ENCODE measurements at places on chromosomes 7 and 10. TPM values are rescaled to one million over a fixed set of nuclear protein-coding genes. Genes with fewer than 3 reads are reported as not detected.

Gene STRIP2
- total RNA-seq = 6.6 TPM

Gene ZFAND4
- total RNA-seq = 5.0 TPM

Gene ABCA13
- not detected for total RNA-seq

Gene MBL2
- total RNA-seq = not detected

Gene ERVW-1
- total RNA-seq = not detected

Gene CHST15
- total RNA-seq = 36.3 TPM

Gene EBF3
- 0.14 TPM for total RNA-seq

Gene AKR1C2
- 2.5 TPM for total RNA-seq

Gene PLXDC2
- 2.9 TPM for total RNA-seq

Gene FAM149B1
- 32.2 TPM for total RNA-seq

Gene TRRAP
- total RNA-seq = 22.4 TPM

Gene PTF1A
- not detected for total RNA-seq

Gene FOXP2
- not detected for total RNA-seq

DNA sequence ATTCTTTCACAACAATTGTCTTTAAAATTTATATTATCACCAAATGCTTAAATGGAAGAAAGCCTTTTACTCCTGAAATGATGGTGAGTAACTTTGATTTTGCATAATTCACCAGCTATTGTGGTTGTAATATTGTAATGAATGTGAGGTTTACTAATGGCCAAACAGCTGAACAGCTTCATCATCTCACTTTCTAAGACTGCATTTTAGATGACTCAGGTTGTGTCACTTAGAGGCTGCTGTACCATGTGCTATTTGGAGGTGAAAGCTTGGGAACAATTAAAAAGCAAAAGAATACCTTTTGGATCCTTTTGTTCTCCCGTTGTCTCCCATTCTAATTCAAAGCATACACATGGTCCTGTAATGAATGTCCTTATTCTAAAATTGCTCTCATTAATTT, 604.0 kb upstream of the PFKP start:
- no peak for DNase-seq

GRCh38 chr7:20330928-20331909, 519 bp downstream of the ITGB8 start:
- DNase-seq = no peak

GRCh38 chr7:44289341-44290251, 35.8 kb downstream of the CAMK2B start:
- DNase-seq = no peak

DNA sequence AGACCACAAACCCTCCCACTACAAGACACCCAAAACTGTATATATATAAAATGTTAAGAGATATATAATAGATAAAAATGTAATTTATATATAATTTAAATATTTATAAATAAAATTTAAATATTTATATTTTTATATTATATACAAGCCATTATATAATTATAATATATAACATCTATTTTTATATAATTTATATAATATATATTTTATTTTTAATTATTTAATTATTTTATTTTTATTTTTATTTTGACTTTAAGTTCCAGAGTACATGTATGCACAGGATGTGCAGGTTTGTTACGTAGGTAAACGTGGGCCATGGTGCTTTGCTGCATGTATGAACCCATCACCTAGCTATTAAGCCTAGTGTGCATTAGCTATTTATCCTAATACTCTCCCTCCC, 1090.2 kb downstream of the NXPH1 start:
- no peak for DNase-seq

DNA sequence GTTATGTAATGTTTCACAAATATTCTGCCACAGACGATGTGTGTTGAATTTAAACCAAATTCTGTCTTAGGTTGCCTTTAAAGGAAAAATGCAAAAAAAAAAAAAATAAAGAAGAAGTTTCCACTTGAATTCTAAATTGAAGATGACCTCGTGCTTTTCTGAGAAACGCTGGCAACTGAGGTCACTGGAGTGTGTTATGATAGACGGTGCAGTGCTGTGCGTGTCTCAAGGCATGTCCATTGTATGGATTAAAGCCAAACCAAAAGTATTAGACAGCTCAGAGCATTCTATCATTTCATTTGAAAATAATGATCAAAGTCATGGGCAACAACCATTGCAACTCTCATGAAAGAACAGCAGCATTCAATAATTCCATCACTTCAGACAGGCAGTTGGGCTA, 483.9 kb downstream of the GRM8 start:
- DNase-seq = no peak

- no peak for DNase-seq
Measured at GRCh38 chr7:22356010-22356691, 803 bp downstream of the RAPGEF5 start.

DNA sequence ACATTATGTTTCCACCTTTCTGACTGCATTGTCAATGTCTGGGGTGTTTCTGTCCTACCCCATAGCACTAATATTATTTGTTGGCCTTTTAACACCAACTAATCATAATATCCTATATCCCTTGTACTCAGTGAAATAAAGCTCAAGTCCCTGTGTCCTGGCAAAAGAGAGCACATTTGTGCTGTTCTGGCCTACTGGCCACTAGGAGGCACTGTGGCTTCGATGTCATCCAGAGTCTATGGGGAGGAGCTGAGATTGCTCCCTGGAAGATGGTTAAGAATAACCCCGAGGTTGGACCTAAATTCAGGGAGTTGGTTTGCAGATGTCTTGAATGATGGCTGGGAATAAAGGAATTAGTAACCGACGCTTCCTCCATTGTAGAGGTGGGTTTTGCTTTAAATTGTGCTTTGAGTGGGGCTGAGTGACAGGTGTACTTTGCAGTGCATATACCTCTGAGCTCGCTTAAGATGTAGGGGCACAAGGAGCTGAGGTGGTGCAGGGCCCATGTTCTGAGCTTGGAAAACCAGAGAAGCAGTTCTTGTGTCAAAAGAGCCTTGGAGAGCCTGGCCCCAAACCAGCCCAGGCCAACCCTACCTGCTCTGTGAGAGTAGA, 191.2 kb upstream of the PRSS1 start:
- no peak for DNase-seq

DNA sequence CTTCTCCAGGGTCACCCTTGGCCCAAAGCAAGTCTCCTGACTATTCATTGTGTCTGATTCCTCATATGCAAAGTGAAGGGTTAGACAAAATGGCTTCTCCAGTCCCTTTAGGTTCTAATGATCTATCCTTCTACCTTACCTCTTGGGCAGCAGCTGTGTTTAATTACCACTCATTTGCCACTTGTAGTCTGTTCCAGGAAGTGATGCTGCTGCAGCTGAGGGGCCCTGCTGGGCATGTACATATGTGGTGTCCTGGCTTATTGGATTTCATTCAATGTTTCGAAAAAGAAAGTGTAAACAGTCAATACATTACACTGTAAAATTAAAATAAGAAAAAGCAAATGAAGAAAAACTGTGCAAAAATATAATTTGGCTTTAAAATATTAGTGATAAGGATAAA, 36.6 kb downstream of the SCIN start:
- no peak for DNase-seq

DNA sequence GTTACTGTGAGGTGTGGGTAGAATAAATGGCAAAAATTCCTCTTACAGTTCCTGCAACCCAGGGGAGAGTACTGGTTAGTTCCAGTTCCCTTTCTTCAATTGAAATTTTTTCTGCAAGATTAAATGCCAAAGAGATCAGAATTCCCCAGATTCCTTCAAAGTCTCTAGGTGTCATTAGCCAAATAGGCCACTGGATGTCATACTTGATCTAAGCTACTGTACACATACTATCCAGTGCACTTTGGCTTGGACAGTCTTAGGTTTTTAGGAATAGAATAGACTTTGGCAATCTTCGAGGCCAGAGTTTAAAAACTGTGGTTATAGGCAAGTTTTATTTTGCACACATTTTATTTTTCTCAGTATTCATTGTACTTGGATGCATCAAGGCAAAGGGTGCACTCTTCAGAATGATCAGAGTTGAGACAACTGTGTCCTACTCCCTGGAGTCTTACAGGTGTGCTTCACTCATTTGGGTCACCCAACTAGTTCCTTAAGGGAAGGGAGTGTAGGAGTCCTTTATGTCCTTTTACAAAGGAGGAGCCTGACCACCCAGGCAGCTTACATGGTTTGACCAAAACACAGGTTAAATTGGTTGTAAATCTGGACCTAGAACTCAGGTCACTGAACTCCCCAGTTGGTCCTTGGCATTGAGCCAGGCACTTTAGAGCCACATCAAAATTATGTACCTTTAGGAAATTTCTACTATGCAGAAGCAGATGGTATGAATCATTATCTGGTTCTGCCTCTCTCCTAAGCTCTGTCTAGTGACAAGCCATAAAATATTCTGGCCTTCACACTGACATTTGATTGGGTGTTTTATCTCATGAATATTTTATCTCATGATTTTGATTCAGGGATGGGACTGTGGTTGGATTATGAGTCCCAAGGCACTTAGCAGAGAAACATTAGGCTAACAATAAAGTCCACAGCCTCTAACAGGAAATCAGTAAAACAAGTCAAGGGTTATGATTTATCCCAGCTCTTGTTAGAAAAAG, 49.5 kb downstream of the ASAH2B start:
- DNase-seq = no peak

DNA sequence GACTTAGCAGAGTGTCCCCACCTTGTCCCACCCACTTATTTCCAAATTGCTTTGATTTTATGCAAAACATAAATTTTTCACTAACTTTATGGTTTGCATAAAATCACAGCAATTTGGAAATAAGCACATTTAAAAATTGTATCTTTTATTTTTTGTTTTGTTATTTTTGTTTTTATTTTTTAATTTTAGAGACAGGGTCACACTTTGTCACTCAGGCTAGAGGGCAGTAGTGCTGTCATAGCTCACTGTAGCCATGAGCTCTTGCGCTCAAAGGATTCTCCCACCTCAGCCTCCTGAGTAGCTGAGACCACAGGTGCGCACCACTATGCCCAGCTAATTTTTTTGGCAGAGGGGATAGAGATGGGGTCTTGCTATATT, 43.2 kb downstream of the APBB1IP start:
- no peak for DNase-seq

DNA sequence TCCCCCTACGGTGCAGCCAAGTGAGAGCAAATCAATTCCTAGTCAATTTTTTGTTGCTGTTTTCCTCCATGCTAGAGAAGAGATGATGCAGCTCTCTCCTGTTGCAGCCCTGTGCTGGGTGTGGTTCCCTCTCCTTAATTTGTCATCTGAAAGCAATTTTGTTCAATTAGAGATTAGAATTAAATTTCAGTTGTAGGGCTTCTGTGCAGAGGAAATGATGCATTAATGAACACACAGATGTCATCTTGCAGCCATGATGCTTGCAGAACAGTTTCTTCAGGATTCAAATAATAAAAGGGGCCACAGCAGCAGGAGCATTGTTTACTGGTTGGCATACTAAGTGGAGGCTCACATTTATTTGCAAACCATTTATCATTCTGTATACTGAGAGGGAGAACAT, 266.0 kb downstream of the AUTS2 start:
- no peak for DNase-seq

GRCh38 chr10:102931643-102932042, 13.5 kb downstream of the CNNM2 start:
- no peak for DNase-seq

DNA sequence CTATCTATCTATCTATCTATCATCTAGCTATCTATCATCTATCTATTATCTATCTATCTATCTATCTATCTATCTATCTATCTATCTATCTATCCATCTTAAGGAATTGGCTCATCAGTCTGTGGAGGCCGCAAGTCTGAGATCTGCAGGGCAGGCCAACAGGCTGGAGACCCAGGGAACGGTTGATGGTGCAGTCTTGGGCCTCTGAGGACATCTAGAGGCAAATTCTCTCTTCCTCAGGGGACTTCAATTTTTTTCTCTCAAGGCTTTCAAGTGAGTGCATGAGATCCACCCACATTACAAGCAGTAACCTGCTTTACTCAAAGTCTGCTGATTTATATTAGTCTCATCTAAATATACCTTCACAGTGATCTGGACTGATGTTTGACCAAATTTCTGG, 197.0 kb downstream of the GLRX3 start:
- no peak for DNase-seq

- DNase-seq = no peak
Measured at GRCh38 chr7:107615910-107616680, 36.0 kb downstream of the BCAP29 start.

- no peak for DNase-seq
Measured at GRCh38 chr7:158076656-158077055, 511.0 kb downstream of the PTPRN2 start.

- peak; percentile 93 for DNase-seq
Measured at GRCh38 chr10:122953902-122954730, at the start of gene C10orf88. Gene C10orf88, minus strand, starts transcription at chr10:122954227. Its CDS starts 49 bp downstream, at chr10:122954178.

DNA sequence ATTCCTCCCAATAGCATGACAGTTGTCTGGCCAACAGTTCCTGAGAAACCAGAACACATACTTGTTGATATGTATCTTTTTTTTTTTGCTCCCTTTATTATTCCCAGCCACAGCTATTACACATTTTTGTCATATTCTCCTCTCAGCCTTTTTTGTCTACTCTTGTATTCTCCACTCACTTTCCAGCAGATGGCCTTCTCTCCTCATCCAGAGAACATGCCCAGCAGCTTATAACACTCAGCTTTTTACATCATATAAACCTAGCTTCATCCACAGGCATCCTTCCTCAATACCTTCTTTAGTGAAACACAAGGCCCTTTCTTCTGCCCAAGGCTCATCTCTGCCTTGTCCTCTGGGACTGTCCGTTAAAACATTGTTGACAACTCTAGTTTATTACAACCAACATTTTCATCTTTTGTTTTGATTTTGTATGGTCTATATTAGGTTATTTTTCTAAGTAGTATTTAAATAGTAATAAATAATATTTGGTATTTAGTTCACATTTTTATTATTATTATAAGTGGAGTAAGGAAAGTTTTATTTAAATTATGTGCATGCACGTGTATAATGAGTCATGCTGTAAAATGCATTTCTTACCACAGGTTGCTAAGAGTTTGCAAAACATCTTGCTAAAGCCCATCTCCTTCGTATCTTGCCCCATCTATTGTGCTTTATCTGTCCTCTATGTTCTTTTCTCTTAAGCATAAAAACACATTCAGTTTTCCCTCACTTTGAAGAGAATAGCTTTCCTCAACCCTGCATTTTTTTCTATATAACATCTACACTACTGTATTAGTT, 101.5 kb downstream of the ORC5 start:
- no peak for DNase-seq

DNA sequence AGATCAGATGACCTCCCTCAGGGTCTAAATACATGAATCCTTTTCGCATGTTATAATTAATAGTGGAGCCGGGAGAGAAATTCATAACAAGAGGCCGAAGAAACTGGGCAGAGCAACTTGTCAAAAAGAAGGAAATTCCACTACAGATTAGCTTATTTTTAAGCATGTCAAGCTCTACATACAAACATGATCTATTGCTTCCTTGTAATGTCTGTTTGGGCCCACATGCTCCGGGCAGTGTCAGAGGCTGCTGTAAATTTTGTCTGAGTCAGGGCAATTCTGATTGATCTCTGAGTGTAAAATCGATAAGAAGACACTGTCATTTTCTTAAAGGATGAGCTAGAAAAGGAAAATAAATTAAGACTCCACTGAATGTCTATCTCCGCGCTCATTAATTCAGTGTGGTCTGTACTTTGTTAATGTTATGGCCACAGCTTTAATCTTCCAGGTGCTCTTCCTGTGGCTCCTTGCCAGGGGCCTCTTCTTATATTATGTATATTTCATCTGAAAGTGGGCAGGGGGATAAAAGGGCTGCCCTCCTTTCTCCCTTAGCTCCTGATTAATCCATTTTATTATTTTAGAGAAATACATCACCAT, 194.1 kb upstream of the SP8 start:
- no peak for DNase-seq

GRCh38 chr10:97012470-97012869, 173.3 kb downstream of the SLIT1 start:
- DNase-seq = no peak

Measured in pulmonary artery endothelial cell (primary cell).